ENCODE measurements at places on chromosomes 4 and X.

DNA sequence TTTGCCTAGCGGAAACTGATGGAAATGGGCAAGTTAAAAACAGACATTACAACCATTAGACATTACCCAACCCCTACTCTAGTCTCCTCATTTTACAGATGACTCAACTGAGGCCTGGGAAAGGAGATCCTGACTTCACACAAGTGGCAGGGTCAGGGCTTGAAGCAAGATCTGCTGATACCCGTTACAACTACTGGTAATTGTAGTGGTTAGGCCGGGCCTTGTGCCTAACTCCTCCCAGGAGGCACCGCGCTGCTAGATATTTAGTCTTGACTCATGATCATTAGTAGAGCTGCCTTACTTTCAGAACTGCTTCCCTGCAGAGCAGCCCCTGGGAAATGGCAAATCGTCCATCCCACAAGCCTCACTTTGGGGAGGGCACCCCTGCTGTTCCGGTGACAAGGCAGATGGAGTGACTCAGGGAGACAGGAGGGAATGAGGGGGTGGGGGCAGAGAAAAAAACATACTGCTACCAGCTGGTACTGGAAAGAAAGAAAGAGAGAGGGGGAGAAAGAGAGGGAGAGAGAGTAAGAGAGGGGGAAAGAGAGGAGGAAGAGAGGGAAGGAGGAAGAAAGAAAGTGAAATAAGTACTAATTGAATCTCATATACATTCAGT, 12.2 kb downstream of the ARHGEF6 start:
- no peak for DNase-seq

DNA sequence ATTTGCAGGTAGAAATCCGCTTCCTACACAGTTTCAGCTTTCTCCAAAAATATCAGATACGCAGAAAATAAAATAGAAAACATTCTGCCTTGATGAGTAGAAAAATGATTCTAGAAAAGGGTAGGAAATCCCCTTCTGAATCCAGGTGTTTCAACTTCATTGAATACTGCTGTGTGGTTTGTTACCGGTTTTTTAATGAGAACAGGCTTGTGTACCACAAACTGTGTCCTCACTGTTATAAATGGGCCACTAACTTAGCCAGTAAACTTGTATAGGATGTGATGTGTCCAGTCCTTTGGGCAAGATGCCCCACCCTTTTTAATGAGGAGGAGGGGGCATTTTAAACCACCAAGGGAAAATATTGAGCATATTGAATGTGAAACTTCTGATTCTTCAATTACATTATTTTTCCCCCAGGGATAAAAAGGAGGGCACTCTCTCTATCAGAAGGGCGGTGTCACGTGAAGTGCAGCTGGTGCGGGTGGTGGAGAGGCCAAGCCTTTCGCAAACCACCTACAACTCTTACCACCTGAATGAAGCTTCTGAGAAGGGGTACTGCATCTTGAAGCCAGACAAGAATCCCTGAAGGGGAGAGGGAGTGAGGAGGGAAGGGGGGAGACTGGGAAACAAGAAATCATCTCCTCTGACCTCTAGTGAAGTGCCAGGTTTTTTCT, 4.5 kb downstream of the CXXC4 start:
- DNase-seq: no peak

- DNase-seq: no peak
These were observed 22.0 kb downstream of the CPLX1 start for GRCh38 chr4:803884-804283.

DNA sequence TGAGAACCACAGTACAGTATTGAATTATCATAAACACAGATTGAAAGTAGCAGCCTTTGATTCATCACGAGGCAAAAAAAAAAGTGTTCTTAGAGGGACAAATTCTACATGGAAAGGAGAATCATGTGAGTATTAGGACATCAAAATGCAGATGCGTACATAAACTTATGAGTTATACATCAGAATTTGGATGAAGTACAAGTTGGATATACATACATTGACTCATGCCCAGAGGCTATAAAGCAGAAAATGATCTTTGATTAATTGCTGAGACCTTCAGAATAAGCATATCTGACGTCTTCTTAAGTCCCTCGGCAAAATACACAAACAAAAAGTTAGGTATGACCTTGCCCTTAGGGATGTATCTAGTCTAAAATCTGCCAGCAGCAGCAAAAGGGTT, 206.4 kb downstream of the LDB2 start:
- DNase-seq: no peak

GRCh38 chr4:15024386-15024785, 22.1 kb downstream of the CPEB2 start:
- DNase-seq: no peak

DNA sequence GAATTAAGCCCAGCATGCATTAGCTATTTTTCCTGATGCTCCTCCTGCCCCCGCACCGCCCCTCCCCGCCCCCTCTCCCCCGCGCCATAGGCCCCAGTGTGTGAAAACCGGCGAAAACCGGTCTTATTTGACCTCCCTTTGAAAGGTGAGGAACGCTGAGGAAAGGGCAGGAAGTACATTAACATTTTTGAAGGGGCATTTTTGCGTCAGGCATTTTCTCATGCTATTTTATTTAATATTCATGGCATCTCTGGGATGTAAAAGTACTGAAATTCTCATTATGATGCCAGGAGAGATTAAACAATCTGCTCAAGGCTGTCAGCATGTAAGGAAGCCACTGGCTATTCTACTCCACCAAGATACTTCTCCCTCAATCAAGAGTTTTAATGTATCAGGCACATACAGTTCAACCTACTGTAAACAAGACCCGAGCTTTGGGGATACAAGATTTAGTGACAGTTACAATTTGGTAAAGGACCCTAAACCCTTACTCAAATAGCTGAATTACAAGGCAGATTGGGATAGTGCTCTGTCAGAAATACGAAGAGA, 1.2 kb upstream of the NMU start:
- DNase-seq: no peak

GRCh38 chr4:5409972-5410618, 298.3 kb downstream of the EVC2 start:
- DNase-seq: no peak

GRCh38 chr4:76311896-76312331, 5.4 kb downstream of the STBD1 start:
- DNase-seq: no peak

- no peak for DNase-seq
These were observed 6.0 kb upstream of the WDR13 start for GRCh38 chrX:48591255-48591791.

GRCh38 chr4:113292371-113293042, 243.1 kb downstream of the ANK2 start:
- DNase-seq: no peak

DNA sequence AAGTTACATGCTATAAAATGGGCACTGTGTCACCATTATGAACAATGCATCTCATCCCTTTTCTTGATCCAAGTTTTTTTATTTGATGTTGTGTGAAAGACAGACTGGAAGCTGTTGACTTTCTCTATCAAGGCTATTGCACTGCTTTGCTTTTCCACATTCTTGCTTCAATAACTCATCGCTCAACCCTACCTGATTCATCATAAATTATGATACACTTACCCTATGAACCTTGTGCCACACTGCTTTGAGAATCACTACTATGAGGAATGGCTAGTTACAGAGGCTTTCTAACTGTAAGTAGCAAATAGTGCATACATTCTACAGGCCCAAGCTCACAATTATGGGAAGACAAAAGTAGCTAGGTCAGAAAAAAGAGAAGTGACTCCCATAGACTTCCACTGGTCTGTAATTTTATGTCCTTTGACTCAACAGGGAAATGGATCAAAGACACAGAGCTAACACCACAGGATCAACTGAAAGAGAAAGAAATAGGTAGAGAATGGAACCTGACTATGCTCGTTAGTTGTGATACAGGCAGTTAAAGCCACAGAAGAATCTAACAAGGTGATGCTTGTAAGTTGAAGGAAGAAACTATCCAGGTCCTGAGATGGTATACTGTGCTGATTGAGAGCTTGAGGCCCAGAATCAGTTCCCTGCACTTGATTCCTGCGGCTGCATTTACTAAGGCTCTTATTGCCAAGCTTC, 163.5 kb downstream of the PPP3CA start:
- no peak for DNase-seq

- no peak for DNase-seq
These were observed 56.2 kb upstream of the TMEM33 start for GRCh38 chr4:41878991-41879491.

- no peak for DNase-seq
These were observed 57.8 kb upstream of the HCCS start for GRCh38 chrX:11053351-11053750.

- no peak for DNase-seq
These were observed 99.8 kb upstream of the H2AZ1 start for GRCh38 chr4:100049872-100050271.

DNA sequence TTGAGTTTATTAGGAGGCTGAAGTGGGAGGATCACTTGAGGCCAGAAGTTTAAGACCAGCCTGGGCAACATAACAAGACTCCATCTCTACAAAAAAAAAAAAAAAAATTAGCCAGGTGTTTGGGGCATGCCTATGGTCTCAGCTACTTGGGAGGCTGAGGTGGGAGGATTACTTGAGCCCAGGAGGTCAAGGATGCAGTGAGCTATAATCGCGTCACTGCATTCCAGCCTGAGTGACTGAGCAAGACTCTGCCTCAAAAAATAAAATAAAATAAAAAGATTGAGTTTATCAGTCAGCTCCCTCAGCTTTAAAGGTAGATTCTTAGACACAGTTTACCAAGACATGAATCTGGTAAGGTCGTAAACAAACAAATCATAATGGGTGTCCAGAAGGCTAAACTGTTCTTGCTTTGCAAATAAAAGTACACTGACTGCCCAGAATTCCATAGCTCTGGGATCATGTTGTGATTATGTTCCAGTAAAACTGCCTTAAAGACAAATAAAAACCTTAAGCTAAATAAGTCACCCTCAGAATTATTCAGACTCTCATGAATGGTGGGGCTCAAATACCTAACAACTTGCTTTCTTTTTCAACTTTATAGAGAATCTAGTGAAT, 18.7 kb downstream of the APOO start:
- DNase-seq: no peak

DNA sequence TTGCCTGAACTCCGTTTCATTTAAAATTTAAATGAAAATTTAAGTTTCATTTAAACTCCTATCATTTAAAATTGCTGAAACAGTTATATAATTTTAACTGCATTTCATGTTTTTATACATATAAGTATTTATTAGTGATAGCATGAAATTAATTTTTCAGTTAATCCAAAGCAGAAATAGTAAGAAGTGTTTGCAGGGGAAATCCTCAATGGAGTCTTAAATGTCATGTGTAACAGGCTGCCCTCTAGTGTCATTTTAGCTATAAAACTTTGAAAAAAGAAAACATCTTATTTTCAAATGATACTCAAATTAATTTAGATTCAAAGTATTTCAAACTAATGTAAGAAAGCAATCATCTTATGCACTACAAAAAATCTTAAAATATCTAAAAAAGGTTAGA, 27.2 kb downstream of the TAPT1 start:
- no peak for DNase-seq

DNA sequence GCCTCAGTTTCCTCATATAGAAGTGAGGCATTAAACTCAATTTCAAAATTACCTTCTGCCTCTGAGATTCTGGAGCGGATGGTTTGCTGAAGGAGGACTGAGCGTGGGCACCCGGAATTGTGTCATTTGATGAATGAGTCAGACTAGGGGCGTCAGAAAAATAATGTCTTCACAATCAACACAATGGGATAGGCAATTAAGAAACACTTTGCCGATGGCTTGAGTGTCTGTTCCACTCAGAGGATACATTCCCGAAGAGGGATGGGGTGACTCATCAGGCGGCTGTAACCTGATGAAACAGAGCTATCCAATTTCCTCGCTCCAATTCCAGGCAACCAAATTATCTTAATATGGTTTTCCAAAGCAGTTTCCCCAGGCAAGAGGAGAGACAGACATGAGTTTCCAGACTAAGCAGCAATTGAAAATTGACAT, 1.2 kb upstream of the CHRNA9 start:
- DNase-seq: no peak

DNA sequence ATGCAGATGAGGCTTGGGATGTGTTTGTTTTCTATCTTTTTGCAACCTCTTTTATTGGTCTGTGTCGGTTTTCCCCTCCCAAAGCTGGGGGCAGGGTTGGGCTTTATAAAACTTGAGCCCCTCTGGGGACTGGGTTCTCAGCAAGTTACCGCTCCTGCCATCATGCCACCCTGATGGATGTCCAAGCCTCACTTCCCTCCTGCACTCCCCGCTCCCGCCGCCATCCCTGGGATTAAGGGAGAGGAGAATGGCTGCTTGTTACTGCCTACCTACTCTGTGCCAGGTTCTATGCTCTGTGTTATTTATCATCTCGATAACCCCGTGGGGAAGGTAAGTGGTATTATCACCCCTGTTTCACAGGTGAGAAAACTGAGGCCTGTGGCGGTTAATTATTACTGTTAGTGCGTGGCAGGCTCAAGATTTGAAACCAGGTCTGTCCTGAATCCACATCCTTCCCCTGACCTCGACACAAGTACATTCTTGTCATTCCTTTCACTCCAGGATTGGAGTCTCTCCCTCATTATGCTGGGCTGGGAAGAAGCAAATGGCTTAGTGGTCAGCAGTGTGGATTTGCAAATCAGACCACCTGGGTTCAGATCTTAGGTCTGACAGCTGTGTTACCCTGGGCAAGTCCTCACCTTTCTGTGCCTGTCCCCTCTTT, 4.5 kb downstream of the UBA1 start:
- DNase-seq: no peak

DNA sequence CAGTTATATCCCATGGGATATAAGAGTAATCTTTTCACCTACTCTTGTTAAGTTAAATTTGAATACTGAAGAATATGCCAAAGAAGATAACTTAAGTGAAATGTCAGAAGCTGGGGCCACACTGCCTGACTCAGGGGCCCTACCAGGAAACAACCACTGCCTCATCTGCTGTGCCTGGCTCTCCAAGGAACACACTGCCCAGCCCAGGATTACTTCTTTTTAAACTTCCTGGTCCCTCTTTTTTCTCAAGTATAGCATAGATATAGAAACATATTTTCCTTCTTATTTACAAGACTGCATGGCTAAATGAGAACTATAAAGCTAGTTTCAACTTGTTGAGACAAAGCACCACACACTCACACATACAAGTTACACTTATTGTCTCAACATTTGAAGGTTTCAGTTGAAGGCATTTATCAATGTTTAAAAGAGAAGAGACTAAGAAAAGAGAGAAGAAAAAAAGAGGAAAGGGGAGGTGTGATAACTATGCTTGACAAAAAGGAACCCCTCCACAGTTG, 45.2 kb downstream of the MAML3 start:
- DNase-seq: no peak

GRCh38 chrX:1126738-1127137, 85.7 kb downstream of the CRLF2 start:
- DNase-seq: no peak

GRCh38 chr4:24328711-24329110, 255.6 kb downstream of the DHX15 start:
- DNase-seq: no peak

GRCh38 chrX:31224381-31225012, 152.7 kb upstream of the FTHL17 start:
- DNase-seq: no peak

All from cortex of kidney (tissue), 1 donor.